ENCODE measurements at places on chromosomes 7 and 10. TPM values are rescaled to one million over a fixed set of nuclear protein-coding genes. Genes with fewer than 3 reads are reported as not detected.

Gene IGFBP3
- total RNA-seq, result 970 TPM

Gene VAX1
- not detected for total RNA-seq

Gene SFXN3
- total RNA-seq, result 86.0 TPM

Gene ADCYAP1R1
- total RNA-seq, result under 0.01 TPM

Gene LGI1
- 0.12 TPM for total RNA-seq

Gene SPDYE5
- not detected for total RNA-seq

Gene ZSCAN21
- 8.8 TPM for total RNA-seq

Gene FZD8
- 23.1 TPM for total RNA-seq

Gene MRC1
- 0.37 TPM for total RNA-seq

Gene HMX2
- total RNA-seq, result not detected

Gene FEZF1
- not detected for total RNA-seq

Gene RADIL
- total RNA-seq, result 1.5 TPM

Gene FFAR4
- not detected for total RNA-seq

Gene C10orf105
- total RNA-seq, result under 0.01 TPM

Gene FGL2
- total RNA-seq, result 616 TPM

Gene PLAC9
- total RNA-seq, result 73.6 TPM

Gene SLC18A3
- not detected for total RNA-seq

Gene PRR15
- total RNA-seq, result 0.19 TPM

Gene GAD2
- total RNA-seq, result not detected

Gene WEE2
- not detected for total RNA-seq

Gene SFTPA1
- total RNA-seq, result not detected

Gene FGFR2
- 0.06 TPM for total RNA-seq

Gene ERVW-1
- total RNA-seq, result not detected
